Mesothelial cell of epicardium (in vitro differentiated cells): ENCODE measurements at places on chromosomes 7 and 10. TPM values are rescaled to one million over a fixed set of nuclear protein-coding genes. Genes with fewer than 3 reads are reported as not detected.

Gene PNLIP
- not detected in 3 replicates for total RNA-seq

Gene NANOS1
- 4.1 to 4.6 TPM (median 4.4 TPM) in 3 replicates for total RNA-seq

GRCh38 chr10:102476466-102477141 lies 25.3 kb upstream of the C10orf95 start:
- H3K27ac ChIP-seq: no peak overlapping the region
- H3K4me3 ChIP-seq: no peak overlapping the region
- no peaks in the 10 kb centered on the region for H3K4me1 ChIP-seq
- DNase-seq: no peak
- no peaks in the 10 kb centered on the region for H3K27me3 ChIP-seq

GRCh38 chr7:113086431-113086888 lies at the start of gene GPR85:
Gene GPR85 (minus strand): TSS chr7:113086827. CDS start chr7:113084721, 2,106 bp downstream.
- DNase-seq: peak; percentile 77
- H3K27me3 ChIP-seq: no peaks in the 10 kb centered on the region
- peak within 1 kb of the TSS; percentile 88 for H3K27ac ChIP-seq
- H3K4me3 ChIP-seq: peak within 1 kb of the TSS; percentile 77

- no peaks in the 10 kb centered on the region for H3K27me3 ChIP-seq
- DNase-seq: no peak
- H3K36me3 ChIP-seq: no peaks in the 10 kb centered on the region
- H3K27ac ChIP-seq: no peak overlapping the region
- peaks cover 22% of the 10 kb centered on the region for H3K4me1 ChIP-seq
- H3K4me3 ChIP-seq: no peak overlapping the region
Measured at GRCh38 chr7:143383642-143383957, 2.5 kb downstream of the ZYX start.
